ENCODE measurements at places on chromosomes 5 and 9. TPM values are rescaled to one million over a fixed set of nuclear protein-coding genes. Genes with fewer than 3 reads are reported as not detected.

- DNase-seq: no peak
These were observed 205.0 kb upstream of the PRDM9 start for GRCh38 chr5:23302438-23302837.

DNA sequence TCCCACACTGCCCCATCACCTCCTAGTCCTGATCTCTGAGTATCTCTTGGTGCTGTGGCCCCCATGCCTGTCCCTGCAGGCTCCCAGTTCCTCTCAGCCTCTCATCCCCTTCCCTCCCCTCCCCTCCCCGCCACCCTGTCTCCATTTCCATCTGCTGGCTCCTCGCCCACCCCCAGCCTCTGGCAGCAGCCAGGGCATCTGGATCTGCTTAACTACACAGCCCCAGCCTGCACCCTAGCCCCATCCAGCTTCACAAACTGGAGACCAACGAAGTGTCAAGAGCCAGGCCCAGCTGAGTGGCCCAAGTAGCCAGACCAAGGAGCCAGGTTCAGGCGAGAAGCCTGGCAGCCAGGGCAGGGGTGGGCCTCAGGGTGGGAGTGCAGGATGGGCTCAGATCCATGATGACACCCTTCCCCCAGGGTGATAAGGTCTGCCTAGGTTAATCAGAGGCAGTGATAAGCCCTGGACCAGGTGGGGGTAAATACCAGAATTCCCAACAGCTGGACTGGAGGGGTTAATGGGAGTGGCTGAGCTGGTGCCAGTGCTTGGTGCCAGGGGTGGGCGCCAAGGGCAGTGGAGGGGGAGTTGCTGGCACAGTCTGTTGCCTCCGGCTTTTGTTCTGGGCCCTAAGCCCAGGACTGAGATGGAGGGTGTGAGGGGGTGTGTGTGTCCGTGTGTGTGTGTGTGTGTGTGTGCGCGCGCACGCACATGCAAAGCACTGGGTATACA, 2.5 kb downstream of the IL11RA start:
- no peak for DNase-seq

- no peak for DNase-seq
These were observed 32.5 kb downstream of the JAKMIP2 start for GRCh38 chr5:147750065-147750464.

DNA sequence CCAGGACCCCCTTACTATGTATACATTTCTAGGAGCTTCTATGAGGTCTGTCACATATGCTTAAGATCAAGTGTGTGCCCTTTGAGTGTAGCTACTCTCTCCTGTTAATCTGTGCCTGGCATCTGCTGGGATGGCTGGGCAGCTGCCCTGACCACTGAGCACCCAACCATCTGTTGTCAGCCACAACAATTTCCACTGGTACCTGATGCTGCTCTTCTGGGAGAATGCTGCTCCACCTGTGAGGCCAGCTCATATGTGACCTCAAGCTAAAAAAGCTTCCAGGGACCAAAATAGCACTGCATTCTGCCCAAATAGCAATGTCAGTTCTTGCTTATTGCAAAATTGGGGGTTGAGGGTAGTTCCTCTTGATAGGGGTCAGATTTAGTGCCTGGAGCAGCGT, 595.6 kb downstream of the RAB3C start:
- no peak for DNase-seq

- DNase-seq: no peak
These were observed 43.1 kb upstream of the C6 start for GRCh38 chr5:41256400-41256799.

DNA sequence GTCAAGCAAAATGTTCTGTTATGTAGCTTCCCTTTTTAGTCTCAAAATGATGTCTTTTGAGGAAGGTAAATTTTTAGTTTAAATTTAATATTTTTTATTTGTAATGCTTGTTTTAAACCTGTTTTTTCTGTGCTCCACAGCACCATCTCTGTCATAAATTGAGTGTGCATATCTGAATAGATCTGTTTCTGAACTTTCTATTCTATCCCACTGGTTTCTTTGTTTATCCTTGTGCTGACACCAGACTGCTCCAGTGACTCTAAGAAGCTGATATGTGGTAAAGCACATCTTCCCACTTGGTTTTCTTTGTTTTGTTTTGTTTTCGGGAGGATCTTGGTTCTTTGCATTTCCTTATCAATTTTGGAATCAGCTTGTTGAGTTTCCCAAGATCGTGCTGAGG, 7.1 kb upstream of the RNF145 start:
- no peak for DNase-seq

GRCh38 chr5:107372723-107373450, 297.9 kb downstream of the EFNA5 start:
- no peak for DNase-seq

Gene SLC25A2
- 0.16 TPM for total RNA-seq

Measured in activated T-helper 2 cell treated with anti-CD3 and anti-CD28 coated beads, Interferon-gamma antibody, Interleukin-2, Interleukin-4, amounts not matched to agents 10 μg/mL and 5 μg/mL and 100 μg/mL, durations not matched to agents 14 hours and 24 hours and 36 hours (primary cell).